HCEC 1CT (cell line): ENCODE measurements at places on chromosomes 3 and 15.
A peak's percentile ranks its signal among the peaks of the same experiment; 100 is the strongest.

DNA sequence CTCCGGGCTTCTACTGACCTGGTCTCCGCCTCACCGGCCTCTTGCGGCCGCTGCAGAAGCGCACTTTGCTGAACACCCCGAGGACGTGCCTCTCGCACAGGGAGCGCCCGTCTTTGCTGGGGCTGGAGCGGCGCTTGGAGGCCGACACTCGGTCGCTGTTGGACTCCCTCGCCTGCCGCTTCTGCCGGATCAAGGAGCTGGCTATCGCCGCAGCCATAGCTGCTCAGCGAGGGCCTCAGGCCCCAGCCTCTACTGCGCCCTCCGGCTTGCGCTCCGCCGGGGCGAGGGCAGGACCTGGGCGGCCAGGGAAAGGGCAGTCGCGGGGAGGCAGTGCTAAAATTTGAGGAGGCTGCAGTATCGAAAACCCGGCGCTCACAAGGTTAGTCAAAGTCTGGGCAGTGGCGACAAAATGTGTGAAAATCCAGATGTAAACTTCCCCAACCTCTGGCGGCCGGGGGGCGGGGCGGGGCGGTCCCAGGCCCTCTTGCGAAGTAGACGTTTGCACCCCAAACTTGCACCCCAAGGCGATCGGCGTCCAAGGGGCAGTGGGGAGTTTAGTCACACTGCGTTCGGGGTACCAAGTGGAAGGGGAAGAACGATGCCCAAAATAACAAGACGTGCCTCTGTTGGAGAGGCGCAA is 319.2 kb downstream of the FGF12 start:
- DNase-seq = no peak

DNA sequence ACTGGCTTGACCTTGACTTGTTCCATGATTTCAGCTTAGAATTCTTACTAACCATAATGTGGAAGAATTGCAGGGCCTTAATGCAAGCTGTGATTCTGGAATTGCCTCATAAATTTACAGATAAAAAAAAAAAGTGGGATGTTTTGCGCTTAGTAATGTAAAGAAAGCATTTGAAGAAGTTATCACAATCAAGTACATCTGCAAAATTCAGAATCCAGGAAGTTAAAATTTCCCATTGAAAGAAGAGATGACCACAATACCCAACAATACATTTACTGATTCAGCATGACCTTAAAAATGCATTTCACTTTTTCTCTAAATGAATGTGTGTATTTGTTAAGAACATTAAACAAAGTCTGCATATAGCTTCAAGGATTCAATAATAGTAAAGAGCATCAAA is 65.1 kb upstream of the CCNL1 start:
- DNase-seq = no peak

- DNase-seq = no peak
Measured at GRCh38 chr15:51401051-51401780, 59.8 kb downstream of the GLDN start.

GRCh38 chr15:57772223-57772957 is 65.9 kb downstream of the POLR2M start:
- peak; percentile 49 for DNase-seq

GRCh38 chr3:195873281-195873887 is 35.0 kb downstream of the TNK2 start:
- DNase-seq = no peak

- no peak for DNase-seq
Measured at GRCh38 chr3:43686700-43687498, 3.8 kb upstream of the ABHD5 start.

GRCh38 chr3:56974247-56974930 is 86.1 kb upstream of the SPATA12 start:
- no peak for DNase-seq

- DNase-seq = no peak
Measured at GRCh38 chr3:2261747-2262146, 163.1 kb downstream of the CNTN4 start.
